ENCODE measurements at places on chromosomes 6 and 20. TPM values are rescaled to one million over a fixed set of nuclear protein-coding genes. Genes with fewer than 3 reads are reported as not detected.

GRCh38 chr20:61531553-61532345 is 279.7 kb downstream of the CDH4 start:
- H3K27ac ChIP-seq: no peak overlapping the region
- H3K27me3 ChIP-seq: no peaks in the 10 kb centered on the region
- no peak overlapping the region for H3K4me3 ChIP-seq
- no peaks in the 10 kb centered on the region for H3K4me1 ChIP-seq

DNA sequence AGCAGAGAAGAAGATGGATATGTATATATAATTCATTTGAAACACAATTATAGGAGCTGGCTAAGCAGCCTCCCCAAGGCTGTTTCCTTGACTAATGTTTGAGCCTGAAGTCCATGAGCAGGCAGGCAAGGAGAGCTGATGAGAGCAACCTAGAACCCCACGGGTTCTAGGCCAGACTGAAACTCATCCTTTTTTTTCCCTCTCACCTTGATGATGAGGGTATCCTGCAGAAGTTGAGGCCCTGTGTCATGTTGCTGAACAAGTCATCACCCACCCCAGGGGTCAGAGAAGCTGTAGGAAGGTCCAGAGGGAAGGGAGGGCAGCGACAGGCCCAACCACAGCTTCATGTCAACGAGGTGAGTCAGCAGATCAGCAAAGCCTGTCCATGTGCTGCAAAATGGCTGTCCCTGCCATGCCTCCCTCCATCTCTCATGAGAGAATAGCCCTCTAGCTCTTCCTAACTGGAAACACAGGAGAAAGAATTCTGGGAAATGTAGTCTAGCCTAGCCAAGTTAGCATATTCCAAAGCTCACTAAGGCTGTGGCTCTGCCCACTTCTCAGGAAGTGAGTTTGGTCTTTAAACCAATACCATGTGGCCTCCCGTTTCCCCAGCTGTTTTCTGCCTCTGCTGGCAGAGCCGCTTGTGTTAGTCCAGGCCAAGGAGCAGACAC is 91.3 kb upstream of the DTNBP1 start:
- no peaks in the 10 kb centered on the region for H3K36me3 ChIP-seq
- no peak overlapping the region for H3K4me3 ChIP-seq
- no peak for DNase-seq
- no peaks in the 10 kb centered on the region for H3K27me3 ChIP-seq
- no peaks in the 10 kb centered on the region for H3K4me1 ChIP-seq

GRCh38 chr20:57342829-57343228 is 8.2 kb upstream of the RAE1 start:
- no peaks in the 10 kb centered on the region for H3K27me3 ChIP-seq
- no peaks in the 10 kb centered on the region for H3K36me3 ChIP-seq
- no peak overlapping the region for H3K4me3 ChIP-seq
- DNase-seq: no peak
- no peaks in the 10 kb centered on the region for H3K4me1 ChIP-seq

DNA sequence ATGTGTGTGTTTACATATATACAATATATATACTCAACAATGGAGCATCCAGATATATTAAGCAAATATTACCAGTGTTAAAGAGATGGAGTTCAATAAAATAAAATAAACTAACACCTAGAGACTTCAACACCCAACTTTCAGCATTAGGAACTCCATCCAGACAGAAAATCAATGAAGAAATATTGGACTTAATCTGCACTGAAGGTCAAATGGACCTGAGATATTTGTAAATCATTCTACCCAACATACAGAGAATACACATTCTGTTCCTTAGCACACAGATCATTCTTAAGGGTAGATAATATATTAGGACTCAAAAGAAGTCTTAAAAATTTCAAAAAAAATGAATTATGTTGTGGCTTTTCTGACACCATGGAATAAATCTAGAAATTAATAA is 832.3 kb upstream of the ADGRB3 start:
- H3K4me1 ChIP-seq: no peaks in the 10 kb centered on the region
- no peak overlapping the region for H3K4me3 ChIP-seq
- no peak overlapping the region for H3K27ac ChIP-seq
- H3K27me3 ChIP-seq: no peaks in the 10 kb centered on the region
- no peak for DNase-seq

DNA sequence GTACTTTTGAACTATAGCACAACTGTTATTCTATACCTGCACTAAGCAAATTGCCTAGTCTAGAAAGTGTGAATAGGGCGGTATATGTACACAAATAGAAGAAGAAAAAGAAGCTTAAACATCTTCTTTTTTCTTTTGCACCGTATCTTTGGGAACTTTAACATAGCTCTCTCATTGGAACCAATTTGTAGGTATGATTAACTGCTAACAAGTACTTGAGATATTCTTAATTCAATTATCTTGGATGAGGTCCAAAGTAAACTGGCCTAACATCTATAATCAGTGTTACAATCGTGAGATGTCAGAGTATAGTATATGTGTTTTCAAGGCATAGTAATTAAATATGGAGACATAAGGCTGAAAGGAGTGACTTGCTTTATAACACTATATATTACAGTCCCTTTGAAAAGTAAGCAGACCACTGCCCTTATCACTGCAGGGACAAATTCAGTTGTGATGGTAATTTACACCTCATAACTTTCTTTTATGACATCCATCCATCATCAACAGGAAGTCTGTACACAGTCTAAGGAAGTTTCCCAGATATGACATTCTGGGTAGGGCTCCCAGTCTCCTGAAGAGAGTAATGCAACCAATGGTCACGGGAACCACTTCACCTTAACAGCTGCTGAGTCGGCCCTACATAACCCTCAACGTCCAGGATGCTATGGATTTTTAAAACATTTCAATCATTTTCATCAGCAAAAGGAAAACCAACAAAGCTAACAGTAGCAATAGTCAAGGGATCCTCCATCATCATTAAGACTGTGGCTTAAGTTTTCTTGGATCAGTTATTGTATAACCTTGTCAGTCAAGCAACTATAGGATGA is 37.6 kb downstream of the NKAIN2 start:
- no peak for DNase-seq
- no peaks in the 10 kb centered on the region for H3K36me3 ChIP-seq
- no peaks in the 10 kb centered on the region for H3K27me3 ChIP-seq
- H3K4me3 ChIP-seq: no peak overlapping the region

GRCh38 chr20:52791091-52791490 is 181.1 kb upstream of the TSHZ2 start:
- H3K36me3 ChIP-seq: no peaks in the 10 kb centered on the region
- no peak for DNase-seq
- no peak overlapping the region for H3K27ac ChIP-seq
- H3K4me3 ChIP-seq: no peak overlapping the region

DNA sequence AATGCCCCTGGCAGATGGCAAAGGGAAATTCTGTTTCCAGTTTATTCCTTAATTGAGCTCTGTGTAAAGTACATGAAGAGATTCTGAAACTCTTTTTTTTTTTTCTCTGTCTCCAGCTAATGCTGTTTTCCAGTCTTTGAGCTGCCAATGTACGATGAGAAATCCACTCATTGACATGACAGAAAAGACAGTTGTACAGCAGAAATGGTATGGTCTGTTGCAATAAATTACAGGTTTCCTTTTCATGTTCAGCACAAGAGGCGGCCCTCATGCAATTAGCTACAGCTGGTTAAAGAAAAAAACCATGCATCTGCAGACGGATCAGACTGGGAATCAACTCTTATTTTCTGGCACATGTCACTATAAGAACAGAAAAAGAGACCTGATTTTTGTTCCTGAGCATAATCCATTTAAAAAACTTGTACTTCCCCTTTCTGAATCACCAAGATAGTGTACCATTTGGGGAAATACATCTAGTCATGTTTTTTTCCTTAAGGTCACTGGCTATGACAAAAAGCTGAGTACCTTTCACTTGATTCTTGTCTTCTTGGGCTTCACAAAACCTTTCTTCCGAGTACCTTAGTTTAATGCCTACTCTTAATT is 289.8 kb upstream of the PREP start:
- no peak for DNase-seq
- H3K36me3 ChIP-seq: no peaks in the 10 kb centered on the region
- no peaks in the 10 kb centered on the region for H3K4me1 ChIP-seq
- no peak overlapping the region for H3K4me3 ChIP-seq
- no peaks in the 10 kb centered on the region for H3K27me3 ChIP-seq

DNA sequence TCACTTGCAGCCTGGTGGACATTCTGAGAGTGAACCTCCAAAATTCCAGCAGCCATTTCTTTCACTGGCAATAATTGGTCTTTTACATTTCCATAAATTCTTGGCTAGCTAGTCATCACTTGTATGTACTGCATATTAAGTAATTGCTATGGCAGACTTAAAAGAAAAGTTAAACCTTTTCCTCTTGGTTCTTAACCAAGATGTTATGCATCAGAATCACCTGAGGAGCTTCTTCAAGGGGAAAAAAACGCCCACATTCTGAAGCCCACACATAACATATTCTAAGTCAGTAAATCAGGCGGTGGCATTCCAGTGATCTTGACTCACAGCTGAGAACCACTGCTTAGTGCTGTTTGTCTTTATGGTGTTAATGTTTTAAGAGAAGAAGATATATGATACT is 37.0 kb downstream of the CDC40 start:
- no peak overlapping the region for H3K27ac ChIP-seq
- H3K4me1 ChIP-seq: no peaks in the 10 kb centered on the region
- no peak overlapping the region for H3K4me3 ChIP-seq
- H3K27me3 ChIP-seq: no peaks in the 10 kb centered on the region
- no peak for DNase-seq

- H3K27me3 ChIP-seq: no peaks in the 10 kb centered on the region
- H3K27ac ChIP-seq: no peak overlapping the region
- H3K4me1 ChIP-seq: no peaks in the 10 kb centered on the region
- no peaks in the 10 kb centered on the region for H3K36me3 ChIP-seq
Observed at GRCh38 chr6:133300896-133301295, 59.7 kb downstream of the EYA4 start.

GRCh38 chr6:40286721-40287120 is 300.4 kb downstream of the LRFN2 start:
- H3K4me3 ChIP-seq: no peak overlapping the region
- H3K36me3 ChIP-seq: no peaks in the 10 kb centered on the region
- no peak for DNase-seq
- no peak overlapping the region for H3K27ac ChIP-seq
- no peaks in the 10 kb centered on the region for H3K27me3 ChIP-seq

- no peaks in the 10 kb centered on the region for H3K27me3 ChIP-seq
- H3K36me3 ChIP-seq: no peaks in the 10 kb centered on the region
- peaks cover 22% of the 10 kb centered on the region for H3K4me1 ChIP-seq
Observed at GRCh38 chr6:42260972-42261371, 43.3 kb upstream of the MRPS10 start.

GRCh38 chr6:73391675-73392074 is 3.0 kb upstream of the DDX43 start:
- no peak for DNase-seq
- H3K36me3 ChIP-seq: no peaks in the 10 kb centered on the region
- H3K4me3 ChIP-seq: no peak overlapping the region

- H3K27ac ChIP-seq: no peak overlapping the region
- H3K27me3 ChIP-seq: no peaks in the 10 kb centered on the region
- DNase-seq: no peak
- no peaks in the 10 kb centered on the region for H3K4me1 ChIP-seq
Observed at GRCh38 chr6:110999634-111000270, 17.9 kb downstream of the RPF2 start.

DNA sequence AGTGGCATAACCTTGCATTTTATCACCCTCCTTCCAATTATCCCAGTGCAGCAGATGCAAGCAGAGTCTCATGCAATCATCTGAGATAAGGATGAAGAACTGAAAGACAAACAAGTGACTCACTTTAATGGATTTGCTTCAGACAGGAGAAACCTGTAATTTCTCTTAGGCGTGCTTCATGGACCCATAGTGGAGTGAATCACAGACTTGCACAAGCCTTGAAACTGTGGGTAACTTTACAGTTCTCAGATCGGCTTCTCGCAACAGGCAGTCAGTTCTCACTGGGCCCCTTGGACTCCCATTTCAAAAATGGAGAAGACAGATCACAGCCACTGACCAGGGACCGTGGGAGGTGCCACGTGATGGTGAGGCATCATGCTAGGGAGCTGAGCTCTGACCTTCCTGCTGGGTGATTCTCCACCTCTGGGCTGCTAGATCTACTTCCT is at the start of gene ADGRF4:
Gene ADGRF4, plus strand, starts transcription at position 239 of the 446 bp plus-strand sequence. CDS start 8,666 bp downstream, outside the sequence.
- H3K4me3 ChIP-seq: no peak within 1 kb of the TSS
- H3K27ac ChIP-seq: no peak within 1 kb of the TSS
- no peaks in the 10 kb centered on the region for H3K36me3 ChIP-seq
- no peak for DNase-seq

- H3K27ac ChIP-seq: no peak overlapping the region
- H3K36me3 ChIP-seq: peaks cover 78% of the 10 kb centered on the region
- no peak for DNase-seq
Observed at GRCh38 chr20:2485661-2486060, 15.1 kb upstream of the SNRPB start.

GRCh38 chr6:112773187-112773586 is 426.1 kb downstream of the RFPL4B start:
- no peaks in the 10 kb centered on the region for H3K4me1 ChIP-seq
- no peak overlapping the region for H3K27ac ChIP-seq
- H3K36me3 ChIP-seq: no peaks in the 10 kb centered on the region
- no peak overlapping the region for H3K4me3 ChIP-seq
- DNase-seq: no peak

DNA sequence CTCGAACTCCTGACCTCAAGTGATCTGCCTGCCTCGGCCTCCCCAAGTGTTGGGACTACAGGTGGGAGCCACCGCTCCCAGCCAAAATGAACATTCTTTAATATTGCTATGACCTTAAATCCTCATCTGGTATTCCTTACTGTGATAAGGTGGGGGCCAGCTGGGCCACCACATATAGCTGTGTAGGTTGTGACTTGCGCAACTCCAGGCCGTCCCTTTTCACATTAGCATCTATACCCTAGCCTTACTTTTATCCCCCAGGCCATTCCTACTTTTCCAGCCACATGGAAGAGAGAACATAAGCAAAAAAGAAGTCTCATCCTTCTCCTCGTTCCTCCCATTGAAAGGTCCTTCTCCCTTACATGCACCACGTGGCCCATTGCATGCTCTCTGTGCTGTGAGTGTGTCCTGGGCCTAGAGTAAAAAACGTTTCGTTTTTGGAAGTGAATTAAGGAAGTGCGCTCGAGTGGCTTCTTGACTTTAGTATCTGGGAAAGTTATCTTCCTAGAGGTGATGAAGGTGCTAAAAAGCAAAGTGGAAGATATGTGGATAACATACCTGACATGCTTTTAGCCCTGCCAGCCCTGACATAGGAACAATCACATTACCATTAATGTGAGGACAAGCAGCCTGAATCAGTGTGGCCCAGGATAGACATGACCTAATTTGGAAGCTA is 56.8 kb upstream of the KIF13A start:
- no peaks in the 10 kb centered on the region for H3K4me1 ChIP-seq
- no peak overlapping the region for H3K27ac ChIP-seq
- H3K27me3 ChIP-seq: no peaks in the 10 kb centered on the region
- H3K4me3 ChIP-seq: no peak overlapping the region
- DNase-seq: no peak

DNA sequence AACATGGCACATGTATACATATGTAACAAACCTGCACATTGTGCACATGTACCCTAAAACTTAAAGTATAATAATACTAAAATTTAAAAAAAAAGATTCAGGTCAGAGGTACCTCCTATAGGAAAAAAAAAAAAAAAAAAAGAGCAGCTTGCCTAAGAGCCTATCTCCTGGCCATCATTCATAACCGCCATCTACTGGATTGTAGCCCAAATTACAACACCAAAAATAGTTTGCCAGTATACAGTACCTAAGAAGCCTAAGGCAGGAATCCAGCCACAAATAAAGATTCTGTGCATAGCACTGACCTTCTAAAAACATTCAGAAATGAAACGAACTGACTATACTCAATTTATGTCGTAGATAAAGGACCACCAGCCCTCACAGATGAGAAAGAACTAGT is 438.4 kb upstream of the ADGRB3 start:
- H3K27ac ChIP-seq: no peak overlapping the region
- H3K36me3 ChIP-seq: no peaks in the 10 kb centered on the region

The LY6G6F gene
- 1.8 TPM for total RNA-seq

The SYNDIG1 gene
- 0.70 TPM for total RNA-seq

The FAM83C gene
- not detected for total RNA-seq

The OR2J2 gene
- total RNA-seq: not detected

The BNIP5 gene
- not detected for total RNA-seq

The GDAP1L1 gene
- not detected for total RNA-seq
